ENCODE measurements at places on chromosomes 5 and 9.

DNA sequence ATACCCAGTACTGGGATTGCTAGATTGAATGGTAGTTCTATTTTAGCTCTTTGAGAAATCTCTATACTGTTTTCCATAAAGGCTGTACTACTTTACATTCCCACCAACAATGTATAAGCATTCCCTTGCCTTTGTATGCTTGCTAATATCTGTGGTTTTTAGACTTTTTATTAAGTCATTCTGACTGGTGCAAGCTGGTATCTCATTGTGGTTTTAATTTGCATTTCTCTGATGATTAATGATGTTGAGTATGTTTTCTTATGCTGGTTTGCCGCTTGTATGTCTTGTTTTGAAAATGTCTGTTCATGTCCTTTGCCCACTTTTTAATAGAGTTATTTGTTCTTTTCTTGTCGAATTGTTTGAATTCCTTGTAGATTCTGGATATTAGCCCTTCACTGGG lies 512.7 kb upstream of the PAPPA start:
- peak; percentile 96 for DNase-seq

- peak; percentile 83 for DNase-seq
Measured at GRCh38 chr9:26260238-26260637, 582.0 kb upstream of the TUSC1 start.

DNA sequence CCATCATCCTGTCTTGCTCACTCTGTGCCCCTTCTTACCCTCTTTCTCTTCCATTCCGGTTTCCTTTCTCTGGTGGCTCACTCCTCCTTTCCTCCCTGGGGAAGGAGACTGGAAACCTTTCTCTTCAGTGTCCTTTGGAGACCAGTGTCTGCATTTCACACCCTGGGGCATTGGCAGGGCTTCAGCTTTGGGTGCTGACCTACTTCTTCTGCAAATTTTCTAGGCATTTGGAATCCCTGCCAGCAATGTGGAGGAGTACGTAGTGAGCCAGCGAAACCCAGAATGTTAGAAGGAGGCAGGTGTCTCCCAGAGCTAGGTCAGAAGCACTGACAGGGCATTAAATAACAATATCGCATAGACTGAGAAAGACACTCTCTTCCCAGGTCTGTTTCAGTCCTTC lies 122.2 kb downstream of the SLC28A3 start:
- no peak for DNase-seq

DNA sequence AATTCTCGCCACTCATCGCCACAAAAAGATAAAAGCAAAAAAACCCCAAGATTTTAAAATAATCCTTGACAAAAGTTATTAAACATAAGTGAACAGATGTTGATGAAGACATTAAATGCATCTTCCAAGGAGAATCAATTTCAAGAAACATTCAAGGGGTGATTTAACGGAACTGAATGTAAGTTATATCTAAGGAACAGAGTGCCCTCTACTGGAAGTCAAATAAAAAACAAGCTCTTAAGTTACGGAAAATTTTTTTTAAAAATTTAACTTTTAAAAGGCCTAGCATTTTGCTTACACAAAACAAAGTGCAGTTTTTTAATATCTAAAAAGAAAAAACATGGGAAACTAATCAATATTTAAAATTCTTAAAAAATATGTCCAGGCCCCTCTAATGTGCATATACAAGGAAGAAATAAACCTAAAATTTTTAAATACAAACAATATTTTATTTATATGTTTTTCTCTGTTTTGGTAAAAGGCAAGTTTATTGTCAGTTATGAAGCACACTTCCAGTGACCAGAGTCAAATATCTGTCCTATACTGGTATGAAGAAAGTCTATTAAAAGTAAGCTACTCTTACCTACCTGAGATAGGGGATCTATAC lies 28.0 kb downstream of the TEX10 start:
- DNase-seq: peak; percentile 55

GRCh38 chr5:90529939-90530677 lies 724 bp upstream of the LYSMD3 start:
- peak; percentile 86 for DNase-seq

DNA sequence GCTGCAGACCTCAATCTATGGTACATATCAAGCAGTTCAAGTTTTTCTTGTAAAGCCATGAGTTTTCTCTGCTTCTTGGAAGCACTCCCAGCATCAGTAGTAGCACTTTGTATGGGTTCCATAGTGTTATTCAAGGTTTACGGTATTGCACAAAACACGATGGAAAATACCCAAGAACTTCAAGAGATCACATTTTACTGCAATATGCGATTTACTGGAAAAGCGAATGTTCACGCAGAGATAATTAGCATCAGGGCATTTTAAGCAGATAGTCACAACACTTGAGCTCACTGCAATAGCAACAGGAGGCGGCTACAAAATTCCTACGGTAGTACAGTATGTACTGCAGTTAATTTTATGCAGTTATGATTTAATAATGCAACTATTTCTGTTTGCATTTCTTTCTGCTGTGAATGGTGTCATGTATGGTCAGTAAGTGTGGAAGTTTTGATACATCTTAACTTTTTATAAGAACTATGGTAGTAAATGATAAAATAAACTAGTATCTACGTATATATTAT lies 200.8 kb downstream of the SMARCA2 start:
- no peak for DNase-seq

- DNase-seq: no peak
Measured at GRCh38 chr9:135241381-135242048, 154.0 kb downstream of the OLFM1 start.

DNA sequence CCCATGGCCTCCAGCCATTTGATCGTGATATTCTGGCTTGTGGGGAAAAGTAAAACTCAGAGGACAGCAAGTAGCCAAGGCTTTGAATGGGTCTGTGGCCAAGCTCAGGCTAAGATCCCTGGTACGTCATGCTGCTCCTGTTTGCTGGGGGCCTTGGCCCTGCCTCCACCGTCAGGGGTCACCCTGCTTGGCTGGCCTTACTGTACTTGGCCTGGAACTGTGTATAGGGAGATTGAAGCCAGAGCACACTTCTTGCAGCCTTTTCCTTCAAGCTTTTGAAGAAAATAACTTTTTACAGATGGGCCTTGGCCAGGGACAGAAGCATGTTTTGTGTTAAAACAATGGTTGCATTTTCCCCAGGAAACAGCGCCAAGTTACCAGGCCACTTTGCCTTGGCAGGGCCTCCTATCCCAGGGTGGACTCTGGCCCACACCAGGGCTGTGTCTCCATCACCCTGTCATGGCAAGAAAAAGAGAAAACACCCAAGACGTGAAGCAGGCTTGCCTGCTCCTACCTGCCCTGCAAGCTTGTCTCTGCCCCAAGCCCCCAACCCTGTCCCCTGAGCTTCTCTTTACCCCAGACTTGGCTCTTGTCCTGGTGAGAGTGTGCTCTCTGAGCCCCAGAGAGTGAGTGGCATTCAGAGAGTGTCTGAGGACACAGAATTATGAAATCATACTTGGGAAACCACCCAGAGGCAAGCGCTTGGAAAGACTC lies 286.9 kb downstream of the GADD45G start:
- no peak for DNase-seq

GRCh38 chr9:21096172-21096900 lies 18.6 kb upstream of the IFNB1 start:
- peak; percentile 66 for DNase-seq

DNA sequence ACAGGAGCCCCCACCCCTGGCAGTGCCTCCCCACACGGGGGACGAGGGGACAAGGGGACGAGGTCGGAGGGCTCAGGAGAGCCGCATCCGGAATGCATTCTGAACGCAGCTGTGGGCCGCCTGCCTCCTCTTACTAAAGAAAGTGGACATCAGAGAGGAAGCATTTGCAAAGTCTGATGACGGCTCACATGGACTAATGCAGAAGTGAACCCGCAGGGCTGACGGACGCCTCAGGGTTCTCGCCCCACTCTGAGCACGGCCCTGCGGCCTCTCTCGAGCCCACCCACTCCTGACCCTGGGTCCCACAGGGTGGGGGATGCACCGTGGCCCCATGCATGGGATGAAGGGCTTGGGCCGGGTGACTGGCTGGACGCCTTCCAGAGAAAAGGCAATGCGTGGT lies 5.9 kb downstream of the LPCAT1 start:
- DNase-seq: no peak

- DNase-seq: peak; percentile 50
Measured at GRCh38 chr9:107363516-107364152, 80.6 kb downstream of the RAD23B start.

- no peak for DNase-seq
Measured at GRCh38 chr5:179893076-179893957, 14.4 kb downstream of the TBC1D9B start.

Measured in EH (cell line).